Stromal cell of bone marrow (primary cell): ENCODE measurements at places on chromosomes 12 and 14.

- DNase-seq, result peak; percentile 97
Observed at GRCh38 chr12:101925361-101925760, 48.0 kb downstream of the DRAM1 start.

GRCh38 chr12:20696181-20696905, 1.2 kb downstream of the SLCO1C1 start:
- peak; percentile 3 for DNase-seq

DNA sequence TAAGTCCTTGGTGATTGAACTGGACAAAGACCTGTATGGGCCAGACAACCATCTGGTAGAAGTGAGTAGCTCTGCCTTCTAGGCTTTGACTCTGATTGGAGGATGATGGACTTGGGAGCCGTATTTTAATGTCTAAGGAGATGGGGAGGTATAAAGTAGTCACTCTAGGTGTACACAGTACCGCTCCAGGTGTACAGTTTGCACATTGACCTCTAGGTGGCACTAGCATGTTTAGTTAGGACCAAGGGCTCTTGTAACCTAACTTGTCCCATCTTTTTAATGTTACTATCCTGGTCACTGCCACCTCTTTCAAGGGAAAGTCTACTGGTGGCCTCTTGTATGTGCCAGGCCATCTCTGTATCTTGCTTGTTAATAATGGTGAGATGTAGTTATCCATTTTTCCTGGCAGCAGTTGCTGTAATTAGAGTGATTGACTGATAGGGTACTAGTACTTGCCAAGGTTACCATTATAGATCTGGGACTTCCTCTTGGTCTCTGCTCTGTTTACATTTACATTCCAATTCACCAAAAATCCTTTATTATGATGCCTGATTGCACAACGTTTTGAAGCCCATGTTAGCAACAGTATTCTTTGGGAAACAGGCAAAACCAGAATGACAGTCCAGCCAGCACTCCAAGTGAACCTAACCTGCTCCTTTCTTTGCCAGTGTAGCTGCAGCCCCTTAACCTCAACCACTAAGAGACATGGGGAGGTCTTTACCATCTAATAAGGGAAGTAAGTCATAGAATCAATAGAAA, 3.6 kb downstream of the SMARCD1 start:
- no peak for DNase-seq

DNA sequence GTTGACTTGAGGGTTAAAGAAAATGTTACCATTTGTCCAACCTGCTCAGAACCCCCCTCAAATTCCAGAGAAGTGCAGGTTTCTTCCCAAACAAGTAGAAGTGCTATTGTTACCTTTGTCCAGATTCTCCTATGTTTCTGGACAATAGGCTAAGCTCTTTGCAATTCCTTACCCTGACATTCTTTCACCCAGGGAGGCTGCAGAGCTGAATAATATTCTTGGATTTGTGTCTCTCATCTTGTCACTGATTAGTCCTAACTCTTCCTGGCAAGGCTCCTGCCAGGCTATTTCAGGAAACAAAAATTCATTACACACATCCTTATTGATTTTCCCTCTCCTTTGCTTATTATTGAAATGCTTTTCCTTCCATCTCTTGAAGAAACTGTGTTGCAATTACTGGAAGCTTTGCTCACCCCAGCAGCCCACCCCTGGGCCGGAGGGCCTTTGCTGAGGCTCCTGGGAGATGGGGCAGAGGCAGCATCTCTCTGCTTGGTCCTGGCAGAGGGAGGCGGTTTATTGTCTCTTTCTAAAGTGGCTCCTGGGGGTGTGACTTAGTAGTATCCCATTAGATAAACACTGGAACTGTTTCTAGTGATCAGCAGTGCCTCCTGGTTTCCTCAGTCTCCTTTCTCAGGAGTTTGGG, 207.5 kb upstream of the PELI2 start:
- DNase-seq, result no peak

DNA sequence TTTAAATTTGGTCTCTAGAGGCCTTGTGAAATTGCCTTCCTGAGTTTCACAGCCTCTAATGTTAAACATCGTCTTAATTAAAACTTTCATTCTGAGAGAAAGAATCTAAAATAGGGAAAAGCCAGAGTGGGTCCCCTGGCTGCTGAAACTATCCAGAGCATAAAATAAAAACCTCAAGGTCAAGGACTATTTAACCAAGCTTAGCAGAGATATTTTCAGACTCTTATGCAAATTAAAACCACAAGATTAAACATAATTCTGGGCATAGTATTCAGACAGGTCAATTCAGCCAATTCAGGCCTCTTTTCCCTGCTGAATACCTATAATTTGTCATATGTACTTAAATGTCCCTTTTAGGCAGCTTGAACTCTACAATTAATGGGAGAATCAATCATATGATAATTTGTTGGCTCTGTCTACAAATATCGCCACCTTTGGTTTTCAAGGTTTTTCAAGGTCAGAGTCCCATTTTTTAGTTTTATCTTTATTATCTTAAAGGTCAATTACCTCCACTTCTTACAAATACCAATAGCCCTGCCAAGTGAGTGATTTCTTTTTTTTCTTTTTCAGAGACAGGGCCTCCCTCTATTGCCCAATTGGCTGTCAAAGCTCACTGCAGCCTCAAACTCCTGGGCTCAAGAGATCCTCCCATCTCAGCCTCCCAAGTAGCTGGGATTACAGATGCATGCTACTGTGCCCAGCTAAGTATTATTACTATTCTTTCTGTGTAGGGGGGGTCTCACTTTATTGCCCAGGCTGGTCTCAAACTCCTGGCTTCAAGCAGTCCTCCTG, 257.1 kb downstream of the PHLDA1 start:
- DNase-seq, result no peak

DNA sequence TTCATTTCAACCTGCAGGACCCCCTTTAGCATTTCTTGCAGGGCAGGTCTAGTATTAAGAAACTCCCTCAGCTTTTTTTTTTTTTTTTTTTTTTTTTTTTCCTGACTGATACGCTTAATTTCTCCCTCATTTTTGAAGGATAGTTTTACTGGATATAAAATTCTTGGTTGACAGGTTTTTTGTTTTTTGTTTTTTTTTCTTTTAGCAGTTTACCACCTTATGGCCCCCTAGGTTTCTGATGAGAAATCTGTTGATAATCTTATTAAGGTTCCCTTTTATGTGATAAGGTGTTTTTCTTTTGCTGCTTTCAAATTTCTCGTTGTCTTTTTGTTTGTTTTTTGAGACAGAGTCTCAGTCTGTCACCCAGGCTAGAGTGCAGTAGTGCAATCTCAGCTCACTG, 66.5 kb downstream of the BORCS5 start:
- DNase-seq, result no peak

DNA sequence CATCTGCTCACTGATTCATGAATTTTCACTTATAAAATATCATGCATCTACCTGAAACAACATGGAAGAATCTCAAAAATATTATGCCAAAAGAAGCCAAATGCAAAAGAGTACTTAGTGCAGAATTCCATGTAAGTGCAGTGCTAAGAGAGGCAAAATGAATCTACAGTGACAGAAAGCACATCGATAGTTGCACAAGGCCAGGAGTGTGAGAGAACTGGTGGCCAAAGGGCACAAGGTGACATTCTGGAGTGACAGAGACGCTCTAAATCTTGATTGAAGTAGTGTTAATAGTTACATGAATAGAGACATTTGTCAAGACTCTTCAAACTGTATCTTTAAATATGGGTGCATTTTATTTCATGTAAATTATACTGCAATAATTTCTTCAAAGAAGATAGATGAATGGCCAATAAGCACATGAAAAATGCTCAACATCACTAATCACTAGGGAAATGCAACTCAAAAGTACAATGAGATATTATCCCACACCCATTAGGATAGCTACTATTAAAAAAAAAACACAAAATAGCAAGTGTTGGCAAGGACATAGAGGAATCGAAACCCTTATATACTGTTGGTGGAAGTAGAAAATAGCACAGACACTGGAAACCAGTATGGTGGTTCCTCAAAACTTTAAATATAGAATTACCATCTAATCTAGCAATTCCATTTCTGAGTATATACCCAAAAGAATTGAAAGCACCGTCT, 71.7 kb upstream of the KICS2 start:
- no peak for DNase-seq

DNA sequence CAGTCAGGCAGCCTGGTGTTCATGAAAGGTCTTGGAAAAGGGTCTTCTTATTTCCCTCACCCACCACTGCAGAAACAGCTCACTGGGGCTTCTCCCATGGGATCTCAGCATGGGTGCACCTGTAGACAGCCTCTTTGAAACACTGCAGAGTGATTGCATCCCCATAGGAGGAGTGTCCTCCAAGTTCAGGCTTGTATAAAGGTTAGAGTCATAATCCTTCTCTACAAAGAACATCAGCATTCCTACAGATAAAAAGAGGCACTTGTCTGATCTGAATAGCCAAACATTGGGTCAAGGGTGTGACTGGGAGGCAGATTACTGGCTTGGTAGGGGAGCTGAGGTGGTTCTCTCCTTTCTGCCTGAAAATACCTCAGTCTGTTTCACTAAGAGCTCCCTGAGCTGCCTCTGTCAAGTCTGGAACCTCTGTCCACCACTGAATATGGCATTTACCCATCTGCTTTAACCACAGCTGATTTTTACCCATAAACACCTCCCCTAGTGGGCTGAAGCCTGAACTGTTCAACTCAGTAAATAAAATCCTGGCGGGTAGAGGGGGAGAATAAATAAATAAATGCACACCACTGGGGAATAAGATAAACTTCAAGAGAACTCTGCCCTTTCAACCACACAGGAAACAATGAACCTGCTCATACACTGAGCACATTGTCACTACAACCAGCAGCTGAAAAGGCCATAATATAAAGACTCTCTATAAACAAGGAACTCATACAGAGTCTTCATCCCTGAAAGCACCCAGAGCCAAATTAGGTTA, 120.7 kb upstream of the SCAF11 start:
- DNase-seq, result no peak

DNA sequence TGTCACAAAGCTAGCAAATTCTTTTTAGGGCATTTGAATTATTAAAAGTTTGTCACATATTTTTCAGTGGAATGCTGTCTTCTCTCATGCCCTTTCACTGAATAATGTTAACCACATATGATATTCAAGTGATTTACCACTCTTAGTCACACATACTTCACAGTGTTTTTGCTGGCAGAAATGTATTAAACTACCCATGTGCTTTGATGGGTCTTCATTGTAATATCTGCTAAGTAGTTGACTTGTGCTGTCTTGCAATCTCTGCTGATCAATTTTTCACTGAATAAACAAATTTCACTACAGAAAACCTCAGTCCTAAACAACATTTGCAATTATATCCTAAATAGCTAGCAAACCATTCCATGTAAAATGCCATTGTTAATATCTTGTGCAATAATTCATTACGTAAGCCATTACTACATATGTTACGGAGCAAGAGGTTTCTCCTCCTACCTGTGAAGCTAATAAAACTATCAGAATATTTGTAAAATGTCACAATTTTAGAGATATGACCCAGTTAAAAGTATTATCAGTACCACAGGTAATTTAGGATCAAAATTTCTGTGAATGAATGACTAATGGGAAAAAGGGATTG, 64.6 kb upstream of the LMO3 start:
- DNase-seq, result no peak

DNA sequence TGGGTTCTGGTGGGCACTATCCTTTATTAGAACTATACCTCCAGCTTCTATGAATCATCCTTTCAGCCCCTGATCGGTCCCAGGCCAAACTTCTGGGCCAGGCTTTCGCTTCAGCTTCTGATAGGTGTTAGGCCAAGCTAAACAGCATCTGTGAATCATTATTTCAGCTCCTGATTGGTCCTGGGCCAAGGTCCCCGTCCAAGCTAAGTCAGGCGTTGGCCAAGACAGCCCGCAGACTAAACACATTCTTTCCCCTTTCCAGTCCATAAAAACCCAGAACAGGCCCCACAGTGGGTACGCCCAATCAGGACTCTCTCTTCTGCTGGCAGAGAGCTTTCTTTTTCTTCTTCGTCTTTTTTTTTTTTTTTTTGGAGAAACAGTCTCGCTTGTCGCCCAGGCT, 1808.9 kb upstream of the SEL1L start:
- DNase-seq, result peak; percentile 59

- no peak for DNase-seq
Observed at GRCh38 chr14:91417983-91418386, 365 bp upstream of the CCDC88C start.
